Posterior cingulate gyrus (tissue), 11 donors: ENCODE measurements at places on chromosomes 13 and 19.

- DNase-seq: no peak
Measured at GRCh38 chr19:31955884-31956283, 389.5 kb upstream of the ZNF507 start.

- DNase-seq: no peak
Measured at GRCh38 chr19:8148410-8149260, 757 bp downstream of the FBN3 start.

DNA sequence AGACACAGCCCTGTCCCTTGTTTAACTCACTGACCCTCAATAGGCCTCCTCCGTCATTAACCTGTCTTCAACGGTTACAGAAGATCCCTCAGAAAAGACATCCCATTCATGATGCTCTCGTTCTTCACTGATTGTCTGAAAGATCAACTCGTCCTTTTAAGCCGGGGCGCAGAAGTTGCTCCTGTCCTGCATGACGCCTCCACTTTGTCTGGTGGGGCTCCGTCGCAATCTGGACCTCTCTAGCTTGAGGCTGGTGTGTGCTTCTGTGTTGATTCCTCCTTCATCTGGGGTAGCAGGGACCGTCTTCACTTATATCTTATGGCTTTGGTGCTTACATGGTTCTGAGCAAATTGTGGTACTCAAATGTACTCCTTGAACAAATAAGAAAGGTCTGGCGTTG lies 766.0 kb upstream of the PCDH9 start:
- no peak for DNase-seq

GRCh38 chr19:13929340-13929739 lies 8.9 kb downstream of the PODNL1 start:
- no peak for DNase-seq

DNA sequence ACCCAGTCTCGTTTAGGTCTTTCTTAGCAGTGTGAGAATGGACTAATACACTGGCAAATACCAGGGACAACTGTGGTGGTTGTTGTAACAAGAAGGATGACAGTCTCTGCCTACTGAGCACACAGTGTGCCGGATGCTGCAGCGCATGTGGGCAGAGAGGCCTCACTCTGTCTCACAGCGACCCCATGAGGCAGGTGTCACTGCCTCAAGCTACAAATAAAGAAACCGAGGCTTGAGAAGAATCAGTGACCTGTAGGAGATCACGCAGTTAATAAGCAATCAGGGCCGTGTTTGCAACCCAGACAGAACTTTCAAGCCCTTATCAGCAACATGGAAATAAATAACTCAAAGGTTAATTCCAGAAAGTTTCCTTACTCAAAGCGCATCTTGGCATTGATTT lies 40.5 kb upstream of the GAS6 start:
- peak; percentile 44 for DNase-seq

DNA sequence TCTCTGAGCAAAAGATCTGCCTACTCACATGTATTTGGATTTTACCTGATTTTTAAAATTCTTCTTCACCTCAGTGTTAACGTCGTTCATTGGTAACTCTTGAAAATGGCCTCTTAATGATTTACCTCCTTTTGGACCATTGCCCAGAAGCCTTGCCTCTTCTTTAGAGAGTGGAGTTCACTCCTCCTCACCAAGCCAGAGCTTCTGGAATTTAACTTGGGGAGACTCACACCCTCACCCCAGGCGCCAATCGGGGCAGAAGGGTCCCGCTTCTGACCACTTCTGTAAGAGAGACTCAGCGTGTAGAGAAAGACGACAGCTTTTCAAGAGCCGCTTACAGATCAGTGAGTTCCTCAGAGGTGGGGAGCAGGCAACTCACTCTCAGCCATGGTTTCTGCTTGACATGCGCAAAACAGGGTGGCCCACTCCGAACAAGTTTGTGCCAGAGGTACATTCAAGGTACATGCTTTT lies 2.7 kb downstream of the PNMA8C start:
- no peak for DNase-seq

DNA sequence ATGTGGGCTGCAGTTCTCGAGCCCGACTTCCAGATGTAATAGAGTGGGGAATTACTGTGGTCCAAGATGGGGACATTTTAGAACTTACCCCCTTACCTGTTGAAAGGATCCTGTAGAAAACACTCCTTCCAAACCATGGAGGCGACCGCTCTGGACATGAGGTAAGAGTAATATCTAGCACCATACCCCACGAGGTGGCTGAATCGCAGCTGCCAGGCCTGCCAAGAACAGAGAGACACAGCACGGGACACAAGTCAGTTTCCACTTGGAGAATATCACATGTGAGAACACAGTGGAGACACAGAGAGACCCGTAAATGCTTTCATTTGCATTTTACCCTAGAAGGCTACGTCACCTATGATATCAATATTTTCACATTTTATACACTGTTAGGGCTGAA lies 129.2 kb downstream of the MIPEP start:
- DNase-seq: no peak

- no peak for DNase-seq
Measured at GRCh38 chr19:1363599-1363998, 20.1 kb upstream of the NDUFS7 start.

GRCh38 chr19:14155371-14155770 lies 19.0 kb upstream of the ASF1B start:
- DNase-seq: no peak

DNA sequence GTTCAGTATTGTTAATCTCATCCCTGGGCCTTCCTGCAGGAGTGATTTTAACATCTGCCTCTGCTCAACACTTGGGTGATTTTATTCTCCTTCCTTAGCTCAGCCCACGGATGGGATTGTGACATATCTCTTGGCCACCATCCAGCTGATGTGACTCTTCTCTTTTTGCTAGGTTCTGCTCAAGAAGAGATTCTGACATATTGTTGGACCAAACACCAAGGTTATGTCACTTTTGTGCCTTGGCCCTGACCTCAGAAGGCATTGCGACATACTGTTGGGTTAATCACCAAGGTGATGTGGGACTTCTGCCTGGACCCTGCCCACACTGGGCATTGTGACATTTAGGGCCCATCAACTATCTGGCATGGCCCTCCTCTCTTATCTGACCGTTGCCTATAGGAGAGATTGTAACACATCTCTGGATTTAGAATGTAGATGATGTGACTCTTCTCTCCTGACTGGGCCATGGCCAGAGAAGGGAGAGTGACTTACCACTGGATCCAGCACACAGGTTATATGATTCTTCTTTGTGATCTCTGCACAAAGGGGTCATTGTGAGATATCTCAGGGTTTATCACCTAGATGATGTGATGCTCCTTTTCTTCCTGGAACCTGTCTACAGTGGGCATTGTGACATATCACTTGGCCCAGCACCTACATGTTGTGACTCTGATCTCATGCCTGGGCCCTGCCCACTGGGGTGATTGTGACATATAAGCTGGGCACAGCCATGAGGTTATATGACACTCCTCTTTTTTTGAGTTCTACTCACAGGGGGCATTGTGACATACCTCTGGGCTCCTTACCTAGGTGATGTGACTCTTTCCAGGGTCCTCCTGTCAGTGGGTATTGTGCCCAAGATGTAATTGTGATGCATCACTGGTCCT lies 88.8 kb downstream of the ZNF429 start:
- no peak for DNase-seq

DNA sequence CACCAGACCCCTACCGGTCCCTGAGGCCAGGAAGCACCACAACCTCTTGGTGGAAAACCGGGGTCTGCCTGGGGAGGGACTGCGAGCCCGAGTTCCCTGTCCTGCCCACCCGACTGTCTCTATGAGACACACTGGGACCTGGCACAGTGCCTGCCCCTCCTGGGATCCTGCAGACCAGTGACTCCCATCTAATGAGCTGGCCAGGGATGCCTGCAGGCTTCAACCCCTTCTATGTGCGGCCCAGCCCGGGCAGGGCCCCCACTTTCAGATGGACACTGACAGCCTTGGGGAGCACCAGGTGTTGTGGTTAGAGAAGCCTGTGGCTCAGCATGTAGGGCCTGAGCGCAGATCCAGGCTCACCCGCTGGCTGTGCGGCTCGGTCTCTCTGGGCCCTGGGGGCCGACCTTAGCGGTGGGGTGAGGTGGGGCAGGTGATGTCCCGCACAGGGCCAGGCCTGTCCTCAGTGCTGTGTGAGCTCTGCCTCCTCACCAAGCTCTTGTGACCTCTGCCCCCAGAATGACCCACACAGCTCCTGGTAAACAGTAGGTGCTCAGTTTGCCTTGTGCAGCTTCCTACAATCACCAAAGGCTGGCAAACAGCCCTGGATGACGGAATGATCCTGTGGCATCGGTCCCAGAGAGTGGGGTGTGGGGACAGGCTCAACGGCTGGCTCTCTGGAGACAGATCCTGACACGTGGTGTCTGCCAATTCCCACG lies 17.9 kb upstream of the CACTIN start:
- peak; percentile 95 for DNase-seq

GRCh38 chr19:53545271-53546065 lies 7.5 kb downstream of the ZNF331 start:
- DNase-seq: no peak

GRCh38 chr19:16714702-16715287 lies 4.9 kb upstream of the NWD1 start:
- DNase-seq: peak; percentile 96

- DNase-seq: no peak
Measured at GRCh38 chr13:41267106-41267505, 3.7 kb upstream of the MTRF1 start.

DNA sequence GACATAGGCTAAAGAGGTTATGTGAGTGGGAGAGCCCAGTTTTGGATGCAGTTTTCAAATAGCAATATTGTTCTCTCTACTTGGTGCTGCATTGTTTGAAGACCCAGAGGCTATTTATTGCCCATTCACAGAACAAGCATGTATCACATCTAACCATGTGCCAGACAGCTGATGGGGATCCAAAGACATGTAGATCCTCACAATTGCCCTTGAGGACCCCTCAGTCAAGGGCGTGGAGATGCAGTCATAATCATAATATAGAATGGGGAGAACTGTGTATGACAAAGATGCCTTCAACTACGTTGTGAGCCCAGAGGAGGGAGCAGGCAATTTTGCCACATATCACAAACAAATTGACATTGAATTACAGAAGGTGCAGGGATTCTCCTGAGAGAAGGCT lies 70.5 kb downstream of the NHLRC3 start:
- no peak for DNase-seq

- DNase-seq: peak; percentile 81
Measured at GRCh38 chr19:3556978-3557460, 367 bp downstream of the MFSD12 start.

GRCh38 chr13:49055021-49055420 lies 79.3 kb downstream of the FNDC3A start:
- DNase-seq: no peak

DNA sequence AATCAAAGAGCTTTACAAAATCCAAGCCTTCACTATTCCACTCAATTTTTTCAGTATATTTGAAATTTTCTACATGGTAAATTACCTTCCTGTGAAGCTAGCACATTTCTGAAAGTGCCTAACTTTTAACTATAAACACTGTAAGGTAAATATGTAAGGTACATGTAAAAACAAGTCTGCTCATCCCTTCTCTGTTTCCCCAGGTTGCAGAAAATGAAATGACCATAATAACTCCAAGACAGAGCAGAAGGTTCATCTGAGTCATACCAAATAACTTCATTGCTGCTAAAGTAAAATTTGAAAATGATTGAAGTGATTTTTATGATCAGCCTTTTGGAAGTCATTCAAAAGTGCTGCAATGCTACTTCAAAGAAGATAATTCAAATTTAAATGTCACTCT lies 28.6 kb downstream of the FGF14 start:
- no peak for DNase-seq

GRCh38 chr13:32609428-32609827 lies 23.2 kb downstream of the PDS5B start:
- DNase-seq: no peak

GRCh38 chr13:29502391-29503008 lies 93.0 kb downstream of the SLC7A1 start:
- peak; percentile 74 for DNase-seq

DNA sequence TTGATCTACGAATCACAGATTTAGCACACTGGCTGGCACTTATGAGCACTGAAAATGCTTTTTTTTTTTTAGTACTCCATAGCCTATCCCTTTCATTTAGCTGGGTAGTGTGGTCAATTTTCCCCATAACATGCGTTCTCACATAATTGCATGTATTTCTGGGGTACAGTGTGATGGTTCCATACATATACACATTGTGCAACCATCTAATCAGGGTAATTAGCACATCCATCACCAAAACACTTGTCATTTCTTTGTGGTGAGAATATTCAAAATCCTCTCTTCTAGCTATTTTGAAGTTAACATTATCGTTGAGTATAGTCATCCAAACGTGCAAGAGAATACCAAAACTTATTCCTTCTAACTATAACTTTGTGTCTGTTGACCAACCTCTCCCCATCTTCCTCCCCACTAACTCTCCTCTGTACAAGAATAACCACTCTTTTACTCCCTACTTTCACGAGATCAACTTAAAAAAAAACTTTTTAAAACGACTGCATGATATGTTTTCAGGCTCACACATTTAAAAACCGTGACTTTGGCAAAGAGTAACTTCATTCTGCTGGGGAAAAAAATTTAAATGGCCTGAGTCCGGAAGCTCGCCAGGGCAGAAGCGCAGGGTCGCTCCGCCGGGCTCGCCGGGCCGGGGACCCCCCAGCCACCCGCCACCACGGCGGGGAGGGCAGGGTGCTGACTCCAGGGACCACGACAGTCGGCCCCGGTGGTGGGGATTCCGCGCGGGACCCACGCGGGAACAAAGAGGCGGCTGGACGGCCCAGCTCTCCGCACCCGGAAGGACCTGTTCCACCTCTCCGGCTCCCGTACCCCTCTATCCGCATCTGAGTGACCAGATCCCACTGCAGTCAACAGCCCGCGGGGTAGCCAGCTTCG lies 868 bp upstream of the UBAC2 start:
- no peak for DNase-seq

DNA sequence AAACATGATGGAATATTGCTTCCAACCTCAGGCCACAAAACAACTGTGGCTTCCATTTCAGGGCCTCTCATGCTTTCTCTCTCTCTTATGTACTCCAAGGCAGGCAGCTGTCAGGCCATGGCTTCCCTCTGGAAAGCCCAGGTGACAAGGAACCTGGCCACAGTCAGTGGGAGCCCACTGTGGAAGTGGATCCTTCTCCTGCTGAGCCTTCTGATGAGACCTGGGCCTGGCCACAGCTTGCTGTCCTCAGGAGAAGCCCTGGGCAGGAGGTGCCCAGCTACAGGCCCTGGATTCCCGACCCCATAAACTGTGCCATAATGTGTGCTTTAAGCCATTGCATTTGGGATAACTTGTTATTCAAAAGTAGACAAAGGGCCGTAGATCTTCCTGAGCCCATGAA lies 71.2 kb downstream of the SPACA7 start:
- no peak for DNase-seq

- no peak for DNase-seq
Measured at GRCh38 chr13:99263126-99263785, 5.1 kb upstream of the GPR18 start.
